ENCODE measurements at places on chromosomes 13 and 19.

DNA sequence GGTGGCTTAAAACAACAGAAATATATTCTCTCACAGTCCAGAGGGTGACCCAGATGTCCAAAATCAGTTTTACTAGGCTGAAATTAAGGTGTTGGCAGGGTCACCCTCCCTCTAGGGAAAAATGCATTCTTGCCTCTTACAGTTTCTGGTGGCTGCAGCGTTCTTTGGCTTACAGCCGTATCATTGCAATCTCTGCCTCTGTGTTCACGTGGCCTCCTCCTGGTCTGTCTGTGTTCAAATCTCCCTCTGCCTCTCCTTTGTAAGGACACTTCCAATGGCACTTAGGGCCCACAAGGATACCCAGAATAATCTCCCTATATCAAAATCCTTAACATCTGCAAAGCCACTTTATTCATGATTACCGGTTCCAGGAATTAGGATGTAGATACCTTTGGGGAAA lies 21.1 kb downstream of the KCTD12 start:
- DNase-seq = no peak

GRCh38 chr13:80131204-80131603 lies 209.7 kb downstream of the SPRY2 start:
- peak; percentile 55 for DNase-seq

DNA sequence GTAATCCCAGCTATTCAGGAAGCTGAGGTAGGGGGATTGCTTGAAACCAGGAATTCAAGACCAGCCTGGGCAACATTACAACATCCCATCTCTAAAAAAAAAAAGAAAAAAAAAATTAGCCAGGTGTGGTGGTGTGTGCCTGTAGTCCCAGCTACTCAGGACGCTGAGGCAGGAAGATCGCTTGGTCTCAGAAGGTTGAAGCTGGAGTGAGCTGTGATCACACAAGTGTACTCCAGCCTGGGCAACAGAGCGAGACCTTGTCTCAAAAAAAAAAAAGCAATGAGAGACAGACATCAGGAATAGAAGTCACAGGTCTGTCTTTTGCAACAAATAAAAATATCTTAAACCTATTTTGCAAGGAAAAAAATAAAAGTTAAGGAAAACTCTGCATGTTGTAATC lies 23.3 kb downstream of the TMEM38A start:
- no peak for DNase-seq

- DNase-seq = no peak
Measured at GRCh38 chr13:40306817-40307216, 359.6 kb downstream of the FOXO1 start.

DNA sequence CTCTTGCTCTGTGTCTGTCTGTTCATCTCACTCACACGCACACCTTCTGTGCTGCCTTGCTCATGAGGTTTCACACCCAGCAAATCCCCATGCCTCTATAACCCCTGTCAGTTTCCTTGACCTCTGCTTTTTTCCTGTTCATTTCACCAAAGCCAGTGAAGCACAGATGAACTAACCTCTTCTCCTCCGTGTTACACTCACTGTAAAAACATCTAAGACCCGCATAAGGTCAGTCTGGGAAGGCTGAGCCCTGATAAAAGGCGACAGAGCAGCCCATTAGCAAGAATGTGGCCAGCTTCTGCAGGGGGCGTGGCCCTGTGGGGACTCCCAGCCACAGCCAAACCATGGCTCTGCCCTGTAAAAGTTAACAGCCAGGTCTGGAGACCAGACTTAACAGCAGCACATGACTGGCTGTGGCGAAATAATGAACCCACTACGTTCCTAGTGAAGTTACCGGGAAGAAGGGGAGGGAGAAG lies 42.8 kb upstream of the NPAS1 start:
- peak; percentile 69 for DNase-seq

DNA sequence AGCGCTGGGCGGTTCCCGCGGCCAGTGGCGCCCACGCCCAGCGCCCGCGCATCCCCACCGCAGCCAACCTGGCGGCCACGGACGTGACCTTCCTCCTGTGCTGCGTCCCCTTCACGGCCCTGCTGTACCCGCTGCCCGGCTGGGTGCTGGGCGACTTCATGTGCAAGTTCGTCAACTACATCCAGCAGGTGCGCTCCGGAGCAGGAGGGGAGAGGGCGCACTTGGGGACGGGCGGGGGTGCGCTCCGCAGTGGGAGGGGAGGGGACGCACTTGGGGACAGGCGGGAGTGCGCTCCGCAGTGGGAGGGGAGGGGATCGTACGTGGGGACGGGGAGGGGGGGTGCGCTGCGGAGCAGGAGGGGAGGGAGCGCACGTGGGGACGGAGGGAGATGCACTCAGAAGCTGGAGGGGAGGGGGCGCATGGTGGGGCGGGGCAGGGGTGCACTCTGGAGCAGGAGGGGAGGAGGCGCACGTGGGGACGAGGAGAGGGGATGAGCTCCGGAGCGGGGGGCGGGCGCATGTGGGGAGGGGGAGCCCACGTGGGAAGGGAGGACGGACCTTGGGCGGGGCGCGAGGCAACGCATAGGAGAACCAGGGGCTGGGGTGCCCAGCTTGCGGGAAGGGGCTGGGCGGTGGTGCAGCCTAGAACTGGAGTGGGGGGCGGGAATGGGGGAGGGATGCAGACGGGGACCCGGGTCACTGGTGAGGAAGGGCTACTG lies 1.5 kb downstream of the KISS1R start:
- DNase-seq = no peak

Measured in MG63 (cell line).